Activated CD4-positive, alpha-beta memory T cell treated with anti-CD3 and anti-CD28 coated beads, Interleukin-2, amount 10 ng/mL, durations not matched to agents 7 days and 5 days (primary cell): ENCODE measurements at places on chromosomes 7 and 10.

- peaks cover 24% of the 10 kb centered on the region for H3K27me3 ChIP-seq
- DNase-seq: no peak
- no peak overlapping the region for H3K4me3 ChIP-seq
- no peak overlapping the region for H3K27ac ChIP-seq
Measured at GRCh38 chr10:49408519-49409306, 12.8 kb upstream of the DRGX start.

- H3K27ac ChIP-seq: no peak overlapping the region
- peaks cover 4% of the 10 kb centered on the region for H3K27me3 ChIP-seq
- no peaks in the 10 kb centered on the region for H3K4me1 ChIP-seq
- no peaks in the 10 kb centered on the region for H3K36me3 ChIP-seq
- DNase-seq: no peak
- no peak overlapping the region for H3K4me3 ChIP-seq
Measured at GRCh38 chr7:77409005-77409738, 7.0 kb downstream of the GSAP start.

GRCh38 chr7:127948312-127948711 is 82.9 kb downstream of the LRRC4 start:
- peaks cover 3% of the 10 kb centered on the region for H3K4me1 ChIP-seq
- H3K27me3 ChIP-seq: no peaks in the 10 kb centered on the region
- no peak for DNase-seq

DNA sequence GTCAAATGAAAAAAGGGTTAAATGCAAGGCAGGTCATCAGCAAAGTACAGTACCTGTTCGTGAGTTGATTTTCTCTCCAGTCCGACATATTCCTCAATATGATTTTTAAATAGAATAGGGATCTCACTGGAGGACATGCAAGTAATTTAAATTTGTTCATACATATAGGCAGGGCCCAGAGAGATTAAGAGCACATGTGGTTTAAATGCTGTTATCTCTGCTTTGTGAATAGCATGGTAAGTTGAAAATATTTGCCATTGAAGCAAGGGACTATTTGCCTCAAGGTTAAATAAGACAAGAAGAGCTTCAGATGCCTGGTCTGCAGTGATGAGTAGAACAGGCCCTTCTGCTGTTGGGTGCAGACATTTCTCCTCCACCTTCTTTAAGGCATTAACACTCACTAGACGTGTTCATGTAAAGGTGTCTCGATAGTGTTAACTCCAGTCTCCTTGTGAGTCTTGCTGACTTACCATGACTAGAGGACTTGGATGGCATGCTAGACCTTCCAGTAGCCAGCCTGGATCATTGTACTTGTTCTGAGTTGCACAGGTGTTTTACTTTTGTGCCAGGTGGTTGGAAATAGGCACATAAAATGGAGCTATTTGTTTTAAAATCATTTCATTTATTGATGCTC is 15.6 kb upstream of the AKR1C3 start:
- no peak overlapping the region for H3K27ac ChIP-seq
- H3K4me1 ChIP-seq: no peaks in the 10 kb centered on the region
- H3K4me3 ChIP-seq: no peak overlapping the region
- no peaks in the 10 kb centered on the region for H3K36me3 ChIP-seq

GRCh38 chr10:130464426-130464825 is 328.2 kb downstream of the GLRX3 start:
- no peak overlapping the region for H3K27ac ChIP-seq
- H3K4me1 ChIP-seq: no peaks in the 10 kb centered on the region
- no peak overlapping the region for H3K4me3 ChIP-seq
- no peak for DNase-seq
- H3K36me3 ChIP-seq: no peaks in the 10 kb centered on the region

- no peaks in the 10 kb centered on the region for H3K36me3 ChIP-seq
- peaks cover 12% of the 10 kb centered on the region for H3K27me3 ChIP-seq
Measured at GRCh38 chr7:26440233-26441001, 148.8 kb downstream of the SNX10 start.

- no peaks in the 10 kb centered on the region for H3K36me3 ChIP-seq
Measured at GRCh38 chr7:13991791-13992595, 2.5 kb upstream of the ETV1 start.
